ENCODE measurements at places on chromosomes 6 and 20.

GRCh38 chr6:16049168-16049567 is 79.7 kb upstream of the MYLIP start:
- no peak for DNase-seq

GRCh38 chr6:81630719-81631118 is 121.8 kb downstream of the TENT5A start:
- DNase-seq = no peak

GRCh38 chr6:32472781-32473375 is 33.2 kb downstream of the HLA-DRA start:
- no peak for DNase-seq

DNA sequence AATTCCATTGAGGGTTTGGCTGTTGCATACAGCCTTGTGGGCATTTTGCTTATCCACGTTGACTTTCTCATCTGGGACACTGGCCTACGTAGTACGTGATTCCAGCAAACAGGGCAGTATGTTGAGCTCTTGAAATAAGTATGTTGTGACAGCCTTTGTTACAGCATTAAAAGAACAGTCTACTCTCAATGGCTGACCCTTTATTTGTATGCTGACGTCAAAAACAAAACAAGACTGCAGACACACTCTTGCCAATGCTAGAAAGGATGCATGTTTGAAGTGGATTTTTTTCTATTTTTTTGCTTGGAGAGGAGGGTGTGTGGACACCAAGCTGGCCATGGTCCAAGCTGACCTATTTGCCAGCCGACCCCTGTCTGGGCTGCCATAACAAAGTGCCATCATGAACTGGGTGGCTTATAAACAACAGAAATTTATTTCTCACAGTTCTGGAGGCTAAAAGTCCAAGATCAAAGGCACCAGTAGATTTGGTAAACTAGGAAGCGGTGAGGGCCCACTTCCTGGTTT is 10.8 kb upstream of the SNHG17 start:
- DNase-seq = no peak

DNA sequence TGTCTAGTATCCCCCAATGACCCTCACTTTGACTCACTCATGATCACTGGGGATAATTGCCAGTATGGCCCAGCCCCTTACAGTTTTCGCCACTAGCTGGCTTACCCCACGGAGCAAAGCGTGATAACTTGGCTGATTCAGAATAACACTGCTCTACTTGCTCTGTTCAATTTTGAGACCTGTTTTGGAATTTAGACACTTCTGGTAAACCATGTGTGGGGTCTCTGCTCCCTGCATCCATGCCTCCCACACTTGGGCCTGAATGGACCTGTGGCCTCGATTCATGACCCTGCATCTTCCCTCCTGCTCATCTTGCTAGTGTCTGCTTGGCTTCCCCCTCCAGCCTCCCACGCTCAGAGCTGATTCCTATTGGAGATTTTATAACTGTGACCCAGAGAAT is 48.9 kb downstream of the FOXA2 start:
- DNase-seq = no peak

GRCh38 chr6:10071631-10072220 is 343.1 kb downstream of the TFAP2A start:
- DNase-seq = no peak

GRCh38 chr6:166998256-166999144 is 697 bp upstream of the CEP43 start:
- DNase-seq = no peak

DNA sequence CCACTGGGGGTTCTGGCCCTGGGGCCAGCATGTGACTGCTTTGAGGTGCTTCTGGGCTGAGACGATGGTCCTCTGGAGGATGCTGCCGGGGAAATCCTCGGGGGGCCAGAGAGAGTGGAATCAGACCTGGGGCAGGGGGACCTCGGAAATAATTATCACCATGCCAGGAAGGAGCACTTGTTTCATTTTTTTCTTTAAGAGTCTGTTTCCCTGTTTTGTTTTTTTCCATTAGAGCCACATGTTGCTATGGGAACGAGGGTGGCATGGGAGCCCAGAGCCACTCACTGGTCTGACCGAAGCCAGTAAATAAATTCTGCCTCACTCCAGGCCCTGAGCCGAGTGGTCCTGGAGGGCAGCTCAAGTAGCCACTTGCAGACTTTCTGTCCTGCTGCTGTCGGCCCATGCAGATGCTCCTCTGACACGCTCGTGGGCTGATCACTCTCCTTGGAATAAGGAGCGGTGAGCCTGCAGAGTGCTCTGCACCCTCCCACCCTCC is 365.1 kb downstream of the ZFAND3 start:
- DNase-seq = no peak

DNA sequence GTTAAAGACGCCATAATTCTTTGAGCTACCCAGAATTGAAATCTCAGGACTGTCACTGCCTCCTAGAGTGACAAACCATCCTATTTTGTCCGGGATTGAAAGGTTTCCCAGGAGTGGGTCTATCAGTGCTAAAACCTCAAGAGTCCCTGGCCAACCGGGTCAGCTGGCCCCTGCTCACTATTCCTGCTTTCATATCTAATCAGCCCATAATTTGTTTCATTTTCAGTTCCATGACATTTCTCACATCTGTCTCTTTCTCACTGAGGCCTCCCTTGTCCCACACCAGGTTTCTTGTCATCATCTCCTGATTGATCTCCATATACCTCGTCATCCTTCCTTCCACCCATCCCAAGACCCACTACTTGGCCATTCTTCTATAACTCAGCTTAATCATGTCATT is 98.2 kb downstream of the SLC35B3 start:
- no peak for DNase-seq

DNA sequence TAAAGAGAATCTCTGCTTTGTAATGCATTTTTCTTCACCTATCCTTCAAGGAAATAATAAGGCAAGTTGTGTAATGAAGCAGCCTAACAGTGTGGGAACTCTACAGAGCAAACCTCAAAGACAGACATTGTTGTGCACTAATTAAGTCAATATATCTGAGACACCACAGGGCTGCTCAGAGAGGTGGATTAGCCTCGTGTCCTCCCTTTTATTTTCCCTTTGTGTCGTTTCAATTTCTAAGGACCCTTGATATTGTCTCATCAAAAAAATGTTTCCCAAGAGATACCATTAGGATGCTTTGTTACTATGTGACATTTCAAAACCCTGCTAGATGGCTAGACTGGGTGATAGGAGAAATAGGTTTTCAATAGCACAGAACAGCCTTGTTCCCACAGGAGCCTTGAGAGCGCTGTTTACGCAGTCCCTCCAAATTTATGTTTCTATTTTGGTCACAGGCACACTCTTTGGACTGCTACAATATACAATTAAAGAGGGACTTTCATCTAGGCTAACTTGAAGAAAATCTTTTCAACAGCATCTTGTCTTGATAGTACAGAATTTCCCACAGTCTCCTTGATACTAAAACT is 23.1 kb downstream of the UBE3D start:
- no peak for DNase-seq

GRCh38 chr20:22582386-22582963 is 1.9 kb downstream of the FOXA2 start:
- no peak for DNase-seq

GRCh38 chr6:158512809-158513208 is 47.1 kb upstream of the TMEM181 start:
- no peak for DNase-seq

DNA sequence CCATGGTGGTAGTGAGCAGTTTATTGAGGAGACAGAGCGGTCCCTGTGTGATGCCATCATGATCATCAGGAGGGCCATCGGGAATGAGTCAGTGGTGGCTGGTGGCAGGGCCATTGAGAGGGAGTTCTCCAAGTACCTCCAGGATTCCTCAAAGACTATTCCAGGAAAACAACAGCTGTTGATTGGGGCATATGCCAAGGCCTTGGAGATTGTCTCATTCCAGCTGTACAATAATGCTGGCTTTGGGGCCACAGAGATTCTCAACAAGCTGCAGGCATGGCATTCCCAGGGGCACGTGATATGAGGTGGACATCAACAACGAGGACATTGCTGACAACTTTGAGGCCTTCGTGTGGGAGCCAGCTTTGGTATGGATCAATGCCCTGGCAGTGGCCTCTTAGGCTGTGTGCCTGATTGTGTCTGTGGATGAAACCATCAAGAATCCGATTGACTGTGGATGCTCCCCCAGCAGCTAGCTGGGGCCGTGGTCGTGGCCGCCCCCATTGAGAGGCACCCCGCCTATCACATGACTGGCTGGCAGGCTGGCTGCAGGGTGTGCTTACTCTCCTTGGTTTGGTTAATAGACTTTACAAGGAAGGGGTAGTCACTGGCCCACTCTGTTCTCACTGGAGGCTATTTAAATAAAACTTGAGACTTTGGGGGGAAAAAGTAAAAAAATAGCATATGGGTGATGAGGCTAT is 16.7 kb downstream of the RAET1E start:
- DNase-seq = no peak

- DNase-seq = no peak
These were observed 705.4 kb downstream of the PTPRT start for GRCh38 chr20:42484335-42484734.

- DNase-seq = no peak
These were observed at the start of gene SGK2 for GRCh38 chr20:43558412-43559146. SGK2 (plus strand) TSS chr20:43559027; CDS start chr20:43566496, 7,469 bp downstream.

- peak; percentile 22 for DNase-seq
These were observed 314.5 kb downstream of the EYA4 start for GRCh38 chr6:133555685-133556084.

DNA sequence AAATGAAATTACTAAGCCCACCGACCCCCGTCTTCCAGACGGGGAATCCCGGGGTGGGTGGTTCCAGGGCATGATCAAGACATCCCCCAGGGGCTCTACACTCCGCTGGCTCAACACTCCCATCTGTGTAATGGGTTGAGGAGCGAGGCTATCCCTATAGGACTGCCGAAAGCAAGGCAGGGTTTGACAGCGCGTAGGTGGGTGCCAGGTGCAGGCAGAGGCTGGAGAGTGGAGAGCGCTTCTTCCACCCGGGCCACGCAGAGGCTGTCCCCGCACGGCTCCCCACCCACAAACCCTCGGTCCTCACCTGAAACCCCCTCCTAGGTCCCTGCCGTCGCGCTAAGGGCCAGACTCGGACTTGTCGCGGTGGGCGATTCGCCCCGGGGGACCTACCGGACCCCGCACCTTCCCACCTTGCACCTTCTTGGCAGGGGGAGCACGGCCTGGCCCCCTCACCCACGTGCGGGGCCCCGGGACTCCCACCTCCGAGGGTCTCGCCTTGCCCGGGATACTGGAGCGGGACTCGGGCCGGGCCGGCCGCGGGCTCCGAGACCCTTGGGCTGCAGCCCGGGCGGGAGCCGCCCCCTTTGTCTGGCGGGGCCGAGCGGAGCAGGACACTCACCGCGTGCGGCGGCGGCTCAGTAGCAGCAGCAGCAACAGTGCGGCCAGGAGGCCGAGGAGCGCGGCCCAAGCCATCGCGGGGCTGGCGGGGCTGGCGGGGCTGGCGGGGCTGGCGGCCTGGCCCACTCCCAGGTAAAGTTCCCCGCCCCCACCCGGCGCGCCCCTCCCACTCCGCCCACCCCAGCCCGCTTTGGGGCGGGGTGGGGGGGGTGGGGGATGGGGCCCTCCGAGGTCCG is at the start of gene PTGIS:
Gene PTGIS, minus strand, starts transcription at position 717 of the 857 bp plus-strand sequence. Its CDS starts 21 bp downstream, at position 696.
- no peak for DNase-seq

DNA sequence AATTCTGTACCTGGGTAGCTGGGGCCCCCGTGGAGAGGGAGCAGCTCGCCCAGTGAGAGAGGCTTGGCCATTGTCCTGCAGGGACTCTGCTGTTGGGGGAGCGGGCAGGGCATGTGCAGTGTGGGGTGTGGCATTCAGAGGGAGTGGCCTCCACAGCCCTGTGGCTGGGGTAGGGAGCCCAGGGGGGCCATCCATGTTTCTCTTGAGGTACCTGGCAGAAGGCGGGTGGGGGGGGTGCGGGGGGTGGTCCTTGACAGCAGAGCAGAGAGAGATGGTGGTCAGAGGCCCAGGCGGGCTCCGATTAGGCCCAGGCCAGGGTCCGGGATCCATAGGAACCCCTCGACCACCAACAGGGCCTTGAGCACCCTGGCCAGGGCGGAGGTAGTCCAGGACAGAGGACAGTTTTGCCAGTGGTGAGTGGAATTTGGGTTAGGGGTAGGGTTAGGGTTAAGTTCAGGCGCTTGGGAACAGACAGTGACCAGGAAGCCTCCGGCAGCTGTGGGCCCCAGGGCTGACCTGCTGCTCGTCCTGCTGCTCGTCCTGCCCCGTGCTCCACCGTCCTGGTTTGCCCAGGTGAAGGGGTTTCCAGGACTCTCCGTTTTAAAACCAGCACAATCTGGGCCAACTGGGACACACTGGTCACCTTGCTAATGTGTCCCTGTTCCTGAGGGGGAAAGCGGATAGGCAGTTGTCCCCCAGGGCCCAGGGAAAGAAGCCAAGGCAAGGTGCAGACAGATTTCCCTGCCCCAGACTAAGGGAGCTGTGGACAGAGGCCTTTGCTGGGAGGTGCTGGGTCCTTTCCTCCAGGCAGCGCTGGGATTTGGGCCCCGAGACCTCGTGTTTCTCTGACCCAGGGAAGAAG is 24.8 kb upstream of the MYT1 start:
- DNase-seq = no peak

DNA sequence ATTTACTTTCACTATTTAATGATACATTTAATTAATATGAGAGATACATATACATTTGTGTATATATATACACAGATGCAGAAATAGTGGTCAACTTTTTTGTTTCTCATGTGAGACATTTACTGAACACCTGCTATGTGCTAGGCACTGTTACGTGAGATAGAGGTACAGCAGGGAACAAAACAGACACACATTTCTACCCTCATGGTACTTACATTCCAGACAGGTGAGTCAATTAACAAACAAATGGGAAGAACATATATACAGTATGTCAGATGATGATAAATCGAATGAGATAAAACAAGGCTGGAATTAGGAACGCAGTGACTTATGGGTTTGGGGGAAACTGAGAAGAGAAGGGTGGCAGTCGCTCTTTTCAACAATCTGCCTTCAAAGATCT is 5.1 kb downstream of the TFB1M start:
- DNase-seq = no peak

- DNase-seq = no peak
These were observed 9.3 kb downstream of the SYNGAP1 start for GRCh38 chr6:33428966-33429749.

GRCh38 chr6:159716247-159717096 is 10.8 kb upstream of the WTAP start:
- no peak for DNase-seq

DNA sequence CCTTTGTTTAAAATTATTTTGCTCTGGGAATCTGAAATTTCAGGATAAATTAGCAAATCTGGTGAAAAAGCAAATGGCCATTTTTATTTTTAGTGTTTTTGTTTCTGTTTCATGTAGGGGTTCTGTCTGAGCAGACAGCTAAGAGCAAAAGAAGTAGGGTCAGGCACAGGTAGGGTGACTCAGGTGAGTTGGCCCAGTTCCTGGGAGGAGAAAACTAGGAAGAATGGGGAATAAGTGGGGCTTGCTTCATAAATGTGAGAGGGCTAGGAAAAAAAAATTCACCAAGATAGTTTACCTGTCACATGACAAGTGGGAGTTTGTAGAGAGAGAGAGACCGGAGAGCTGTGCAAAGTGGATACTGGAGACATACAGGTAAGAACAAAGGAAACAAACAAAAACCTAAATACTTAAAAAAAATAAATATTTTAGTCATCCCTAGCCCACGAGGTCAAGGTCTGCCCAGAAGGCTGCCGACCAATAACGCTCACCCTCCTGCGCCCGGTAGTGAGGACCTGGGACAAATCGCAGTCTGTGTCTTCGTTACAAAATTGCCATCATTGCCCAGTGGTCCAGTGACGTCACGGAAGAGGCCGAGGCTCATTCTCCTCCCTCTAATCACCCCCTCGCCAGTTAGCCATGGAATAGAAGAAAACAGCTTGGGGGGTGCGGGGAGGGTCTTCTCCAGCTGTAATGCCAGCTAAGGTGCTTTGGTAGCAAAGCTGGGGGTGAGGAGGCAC is 2.3 kb downstream of the THBD start:
- no peak for DNase-seq

- no peak for DNase-seq
These were observed 58.9 kb upstream of the L3MBTL3 start for GRCh38 chr6:129959358-129959930.

GRCh38 chr6:54014440-54014839 is 96.8 kb upstream of the MLIP start:
- no peak for DNase-seq
